EH (cell line): ENCODE measurements at places on chromosomes 1 and 21.

DNA sequence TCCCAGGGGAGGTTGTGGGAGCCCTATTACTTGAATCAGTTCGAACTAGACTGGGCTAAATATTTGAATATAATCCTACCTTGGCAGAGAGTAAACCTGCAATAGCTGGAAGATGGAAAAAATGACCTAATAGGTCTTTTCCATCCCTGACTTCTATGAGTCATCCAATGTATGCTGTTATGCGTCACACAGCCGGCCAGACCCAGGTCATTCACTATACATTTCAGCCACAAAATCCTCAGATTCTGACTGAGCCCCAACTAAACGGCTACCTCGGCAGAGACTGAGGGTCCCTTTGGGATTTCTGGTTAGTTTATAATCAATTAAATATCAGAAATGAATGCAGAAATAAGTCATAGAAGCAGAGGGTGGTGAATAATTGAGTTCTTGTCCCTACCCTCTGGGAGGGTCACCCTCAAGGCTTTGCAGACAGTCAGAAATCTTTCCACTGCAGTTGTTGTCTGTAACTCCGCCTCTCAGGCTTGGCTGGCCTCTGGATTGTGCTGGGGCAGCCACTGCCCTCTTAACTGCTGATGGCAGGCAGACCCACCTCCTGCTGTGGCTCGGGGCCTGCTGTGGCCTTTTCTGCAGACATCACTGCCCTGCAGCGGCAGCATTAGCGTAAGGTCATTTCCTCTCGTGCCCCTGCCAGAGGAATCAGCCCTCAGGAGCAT is 240.5 kb downstream of the TGFB2 start:
- peak; percentile 38 for DNase-seq

GRCh38 chr1:245216366-245217115 is 61.8 kb downstream of the KIF26B start:
- DNase-seq = no peak

DNA sequence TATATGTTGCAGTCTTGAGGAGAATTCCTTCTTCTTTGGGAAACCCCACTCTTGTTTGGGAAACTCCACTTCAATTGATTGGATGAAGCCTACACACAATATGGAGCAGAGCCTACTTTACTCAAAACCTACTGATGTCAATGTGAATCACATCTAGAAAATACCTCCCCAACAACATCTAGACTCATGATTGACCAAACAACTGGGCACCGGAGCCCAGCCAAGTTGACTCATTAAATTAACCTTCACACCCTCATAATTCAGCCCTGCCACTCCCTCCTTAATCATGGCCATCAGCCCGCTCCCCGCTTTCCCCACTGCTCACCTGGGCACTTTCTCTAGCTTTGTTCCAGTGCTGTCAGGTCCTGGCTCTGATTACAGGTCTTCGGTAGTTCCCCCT is 208.1 kb upstream of the MAP1LC3C start:
- no peak for DNase-seq

GRCh38 chr1:32336591-32336932 is 529 bp upstream of the MARCKSL1 start:
- no peak for DNase-seq

DNA sequence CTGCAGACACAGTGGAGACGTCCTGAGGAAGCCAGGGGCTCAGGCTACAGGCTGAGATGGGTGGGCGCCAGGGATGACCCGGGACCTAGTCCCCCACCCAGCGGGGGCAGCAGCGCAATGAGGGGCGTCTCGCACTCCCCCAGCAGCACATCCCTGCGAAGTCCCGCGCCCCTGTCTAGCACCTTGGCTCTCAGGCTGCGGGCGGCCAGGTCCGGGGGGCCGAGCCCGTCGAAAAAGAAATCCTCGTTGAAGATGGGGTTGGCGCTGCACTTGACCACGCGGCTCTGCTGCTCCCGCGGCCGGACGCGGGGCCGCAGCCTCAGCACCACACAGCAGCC is 1.8 kb downstream of the C2CD4D start:
- DNase-seq = no peak

- peak; percentile 86 for DNase-seq
These were observed 160.8 kb downstream of the ZSCAN20 start for GRCh38 chr1:33633019-33633801.

DNA sequence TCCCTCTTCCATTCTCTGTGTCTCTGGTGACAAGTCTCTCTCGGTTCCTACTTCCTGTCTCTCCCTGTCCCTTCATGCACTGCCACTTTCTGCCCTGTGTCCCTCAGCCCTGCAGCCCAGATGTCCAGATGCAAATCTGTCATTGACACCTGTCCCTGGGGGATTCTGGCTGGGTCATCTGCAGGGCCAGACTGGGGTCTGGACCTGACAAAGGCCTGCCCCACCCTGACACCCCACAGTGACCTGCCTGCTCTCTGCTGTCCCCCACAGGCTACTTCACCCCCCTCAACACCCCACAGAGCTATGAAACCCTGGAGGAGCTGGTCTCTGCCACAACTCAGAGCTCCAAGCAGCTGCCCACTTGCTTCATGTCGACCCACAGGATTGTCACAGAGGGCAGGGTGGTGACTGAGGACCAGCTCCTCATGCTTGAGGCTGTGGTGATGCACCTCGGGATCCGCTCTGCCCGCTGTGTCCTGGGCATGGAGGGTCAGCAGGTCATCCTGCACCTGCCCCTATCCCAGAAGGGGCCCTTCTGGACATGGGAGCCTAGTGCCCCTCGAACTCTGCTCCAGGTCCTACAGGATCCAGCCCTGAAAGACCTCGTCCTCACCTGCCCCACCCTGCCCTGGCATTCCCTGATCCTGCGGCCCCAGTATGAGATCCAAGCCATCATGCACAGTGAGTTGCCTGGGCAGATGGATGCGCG is 7.2 kb downstream of the THEMIS2 start:
- no peak for DNase-seq

DNA sequence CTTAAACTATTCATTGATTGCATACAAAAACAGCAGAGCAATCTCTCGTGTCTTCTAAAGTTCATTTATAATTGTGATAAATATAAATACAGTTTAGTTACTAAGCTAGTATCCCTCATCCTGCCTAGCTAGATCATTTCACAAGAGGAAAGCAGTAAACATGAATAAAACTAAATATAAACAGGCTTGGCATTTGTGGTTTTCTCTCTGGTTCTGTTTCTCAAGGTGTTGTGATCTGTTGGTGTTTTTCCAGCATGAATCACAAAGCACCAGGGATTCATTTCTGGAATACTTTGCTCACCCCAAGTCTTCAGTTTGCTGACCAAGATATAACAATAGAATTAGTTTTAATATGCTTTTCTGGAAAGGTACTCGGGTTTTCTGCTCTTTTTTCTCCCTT is 32.7 kb upstream of the GLIS1 start:
- peak; percentile 74 for DNase-seq

DNA sequence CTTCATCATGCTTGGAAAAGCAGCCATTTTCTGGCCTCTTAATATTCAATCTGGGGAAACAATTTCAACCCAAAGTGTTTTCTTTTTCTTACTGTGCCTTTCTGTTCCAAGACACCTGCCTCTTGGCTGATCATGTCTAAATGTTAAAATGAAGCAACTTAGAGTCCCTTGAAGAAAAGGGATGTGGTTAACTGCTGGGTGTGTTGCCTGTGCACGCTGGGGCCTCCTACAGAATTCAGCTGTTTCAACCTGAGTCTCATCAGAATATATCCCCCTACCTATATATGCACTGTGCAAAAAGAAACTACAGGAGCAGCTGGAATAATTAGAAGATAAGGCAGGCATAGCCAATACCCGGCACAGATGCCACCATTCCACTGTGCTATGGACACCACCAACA is 222.0 kb downstream of the OMA1 start:
- no peak for DNase-seq

- DNase-seq = no peak
These were observed 48.9 kb downstream of the PHC2 start for GRCh38 chr1:33381977-33382376.

DNA sequence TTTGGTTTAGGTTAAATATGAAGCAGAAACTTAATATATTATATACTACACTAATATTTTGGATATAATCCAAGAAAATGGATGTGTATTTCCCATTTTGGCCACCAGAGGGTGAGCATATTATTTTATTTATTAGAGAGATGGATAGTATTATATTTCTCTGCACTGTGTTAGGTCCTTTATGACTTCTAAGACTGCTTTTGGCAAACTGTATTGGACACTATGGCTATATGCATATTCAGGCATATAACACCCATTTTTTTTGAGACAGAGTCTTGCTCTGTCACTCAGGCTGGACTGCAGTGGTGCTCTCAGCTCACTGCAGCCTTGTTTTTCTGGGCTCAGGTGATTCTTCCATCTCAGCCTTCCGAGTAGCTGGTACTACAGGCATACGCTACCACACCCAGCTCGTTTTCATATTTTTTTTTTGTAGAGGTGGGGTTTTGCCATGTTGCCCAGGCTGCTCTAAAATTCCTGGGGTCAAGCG is 17.8 kb upstream of the PGM1 start:
- peak; percentile 38 for DNase-seq

GRCh38 chr1:145751491-145752037 is 32.3 kb downstream of the CD160 start:
- peak; percentile 99 for DNase-seq

GRCh38 chr21:29178926-29179325 is 48.5 kb downstream of the MAP3K7CL start:
- no peak for DNase-seq

DNA sequence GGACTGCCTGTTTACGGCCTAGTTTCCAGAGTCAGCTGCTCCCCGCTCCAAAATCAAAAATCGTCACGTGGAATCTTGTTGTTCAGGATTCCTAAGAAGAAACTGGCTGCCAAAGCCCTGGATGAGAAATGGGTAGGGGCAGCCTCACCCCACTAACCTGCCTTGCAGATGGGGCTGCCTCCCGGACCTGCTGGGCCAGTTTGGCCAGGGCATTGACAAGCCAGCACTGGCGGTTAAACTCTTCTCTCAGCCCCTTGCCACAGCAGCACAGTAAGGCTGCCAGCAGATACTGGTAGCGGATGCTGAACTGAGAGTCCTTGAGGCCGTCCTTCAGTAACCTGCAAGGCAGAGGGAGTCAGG is 31.6 kb upstream of the PPP1R15B start:
- DNase-seq = no peak

DNA sequence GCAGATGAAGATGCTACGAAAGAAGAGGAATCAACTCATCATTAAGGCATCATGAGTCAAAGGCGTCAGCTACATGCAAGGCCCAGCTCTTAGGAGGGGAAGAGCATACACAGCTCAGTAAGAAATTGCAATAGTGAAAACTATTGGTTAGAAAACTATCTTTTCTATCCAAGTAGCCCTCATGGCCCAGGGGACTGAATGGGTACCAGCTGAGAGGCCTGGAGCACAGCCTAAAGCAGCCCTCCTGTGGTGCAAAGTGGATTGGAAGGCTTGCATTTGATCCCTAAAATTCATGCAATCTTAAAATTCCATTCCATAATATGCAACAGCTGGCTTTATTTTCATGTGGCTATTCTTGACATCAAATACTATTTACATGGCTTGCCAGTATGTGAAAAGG is 251.8 kb upstream of the USP24 start:
- DNase-seq = no peak

GRCh38 chr1:36034692-36035091 is 49.2 kb upstream of the TEKT2 start:
- peak; percentile 64 for DNase-seq

GRCh38 chr1:203116091-203116820 is 11.3 kb upstream of the ADORA1 start:
- DNase-seq = no peak

- no peak for DNase-seq
These were observed 22.1 kb upstream of the PRDX6 start for GRCh38 chr1:173454966-173455524.

DNA sequence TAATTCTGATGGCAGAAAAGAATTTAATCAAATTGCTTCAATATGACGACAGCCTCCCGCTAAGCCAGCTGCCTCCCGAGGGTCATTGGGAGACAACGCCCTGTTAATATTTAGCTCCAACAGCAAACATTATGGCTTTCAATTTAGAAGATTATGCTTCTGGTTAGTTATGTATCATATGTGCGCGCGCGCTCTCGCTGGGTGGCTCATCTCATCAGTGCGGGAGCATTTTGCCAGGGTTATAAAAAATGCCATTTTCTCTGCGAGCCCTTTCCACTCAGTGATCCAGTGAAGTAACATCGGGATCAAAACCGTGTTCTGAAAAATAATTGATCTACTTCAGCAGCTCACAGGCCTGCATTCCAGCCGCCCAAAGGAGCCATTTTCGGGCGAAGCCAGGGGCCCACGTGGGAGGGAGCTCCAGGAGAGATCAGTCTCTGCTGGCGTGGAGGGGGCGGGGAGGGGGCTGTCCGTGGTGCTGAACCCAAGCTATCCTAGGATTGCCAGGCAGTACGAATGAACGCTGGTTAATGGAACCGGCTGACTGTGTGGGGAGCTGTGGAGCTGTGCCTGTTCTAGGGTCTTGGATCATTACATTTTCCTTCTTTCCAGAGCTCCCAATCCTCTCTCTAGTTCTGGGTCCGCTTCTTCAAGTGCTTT is 219.1 kb upstream of the ZC3H12A start:
- DNase-seq = no peak

DNA sequence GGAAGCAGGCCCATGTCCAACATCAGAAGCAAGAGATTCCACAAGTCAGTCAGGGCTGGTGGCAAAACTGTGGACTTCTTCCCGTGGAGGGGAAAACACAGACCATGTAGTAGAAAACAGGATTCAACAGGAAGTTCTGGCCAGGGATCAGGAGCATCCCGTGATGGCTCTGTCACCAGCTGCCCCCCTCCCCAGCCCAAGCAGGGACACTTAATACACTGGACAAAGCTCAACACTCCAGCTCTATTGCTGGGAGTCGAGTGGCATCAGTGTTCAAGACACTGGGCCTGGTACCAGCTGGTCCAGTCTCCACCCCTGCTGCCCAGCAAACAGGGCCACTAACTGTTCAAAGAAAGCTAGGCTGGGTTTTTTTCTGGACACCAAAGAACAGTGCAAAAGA is 3.7 kb downstream of the SLC45A3 start:
- DNase-seq = no peak

- DNase-seq = no peak
These were observed 20.7 kb downstream of the ECE1 start for GRCh38 chr1:21269461-21270085.

- DNase-seq = no peak
These were observed 39.0 kb upstream of the DENND1B start for GRCh38 chr1:197814306-197814705.

DNA sequence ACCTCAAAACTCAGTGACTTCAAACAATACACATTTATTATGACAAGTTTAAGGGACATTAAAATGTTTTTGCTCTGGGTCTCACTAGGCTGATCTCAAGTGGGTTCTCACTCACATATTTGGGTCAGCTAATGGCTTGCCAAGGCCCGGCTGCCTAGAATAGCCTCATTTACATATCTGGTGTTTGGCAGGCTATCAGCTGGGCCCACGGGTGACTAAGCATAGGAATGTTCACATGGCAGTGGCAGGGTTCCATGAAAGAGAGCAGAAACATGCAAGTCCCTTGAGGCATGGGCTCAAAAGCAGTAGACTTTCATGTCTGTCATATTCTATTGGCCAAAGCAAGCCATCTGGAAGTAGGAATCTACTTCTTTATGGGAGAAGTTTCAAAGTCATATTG is 492.6 kb downstream of the KCNT2 start:
- DNase-seq = peak; percentile 77

GRCh38 chr1:52651904-52652303 is 18.9 kb downstream of the SHISAL2A start:
- DNase-seq = no peak

- peak; percentile 6 for DNase-seq
These were observed 112.3 kb downstream of the PRRX1 start for GRCh38 chr1:170776252-170776651.

GRCh38 chr1:234571702-234572101 is 38.3 kb downstream of the IRF2BP2 start:
- DNase-seq = no peak
